ENCODE measurements at places on chromosomes 7 and 10. TPM values are rescaled to one million over a fixed set of nuclear protein-coding genes. Genes with fewer than 3 reads are reported as not detected.

NCF1 gene
- total RNA-seq, result 92.4 TPM

DNA sequence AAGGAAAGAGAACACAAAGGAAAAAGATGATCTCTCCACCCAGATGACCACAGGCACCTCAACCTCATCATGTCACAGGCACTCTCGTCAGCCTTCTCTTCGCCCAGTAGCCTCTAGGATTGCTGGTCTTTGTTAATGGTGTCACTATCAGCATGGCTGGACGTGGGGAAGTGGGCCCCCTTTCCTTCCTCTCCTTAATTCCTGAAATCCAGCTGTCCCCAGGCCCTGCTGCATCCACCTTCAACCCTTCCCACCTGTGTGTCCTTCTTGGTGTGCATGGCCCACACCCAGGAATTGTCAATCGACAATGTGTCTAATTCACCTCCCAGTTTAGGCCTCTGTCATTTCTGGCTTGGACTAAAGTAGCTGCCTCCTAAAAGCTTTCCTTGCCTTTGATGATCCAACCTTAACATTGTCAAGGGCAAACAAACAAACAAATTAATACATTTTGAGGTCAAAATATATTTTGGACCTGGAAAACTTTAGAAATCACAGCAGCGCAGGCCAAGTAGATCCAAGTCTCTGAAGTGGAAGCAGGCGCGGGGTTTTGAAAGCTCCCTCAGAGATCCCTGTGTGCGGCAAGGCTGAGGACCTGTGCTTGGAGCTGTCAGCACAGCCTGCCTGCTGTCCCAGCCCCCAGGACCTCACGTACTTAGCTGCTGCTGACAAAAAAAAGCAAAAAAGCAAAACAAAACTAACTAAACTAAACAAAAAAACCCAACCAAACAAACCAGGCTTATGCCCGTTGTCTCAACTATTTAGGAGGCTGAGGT is 193.3 kb upstream of the LYZL2 start:
- peak; percentile 47 for DNase-seq

GRCh38 chr7:137949416-137950262 is 52.2 kb downstream of the CREB3L2 start:
- no peak for DNase-seq

DNA sequence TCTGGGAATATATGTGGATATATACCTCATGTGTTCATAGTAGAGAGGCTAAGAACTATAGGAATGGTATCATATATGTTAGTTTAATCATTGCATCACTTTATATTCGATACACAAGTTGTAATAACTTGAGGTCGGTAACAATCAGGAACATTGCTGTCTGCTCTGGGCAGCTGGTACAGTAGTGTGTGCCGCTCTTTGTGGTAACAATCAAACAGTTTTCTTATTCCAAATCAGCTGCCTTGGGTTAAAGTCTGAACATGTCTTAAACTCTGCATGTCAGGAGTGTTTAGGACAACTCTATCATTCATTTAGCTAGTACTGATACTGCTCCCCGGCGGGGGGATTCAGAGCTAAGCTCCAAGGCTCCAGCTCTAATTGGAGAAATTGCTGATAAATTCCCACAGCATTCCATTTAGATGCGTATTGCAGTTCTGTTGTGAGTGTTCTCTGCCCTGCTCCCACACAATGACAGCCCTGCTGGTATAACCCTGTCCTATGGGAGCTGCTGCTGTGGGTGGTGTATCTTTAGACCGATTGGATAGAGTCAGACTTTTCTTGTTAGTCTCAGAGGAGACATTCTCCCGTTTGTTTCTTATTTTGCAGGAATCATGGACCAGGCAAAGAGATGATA is 707.5 kb upstream of the FZD8 start:
- no peak for DNase-seq

- no peak for DNase-seq
Observed at GRCh38 chr7:97871659-97872024, 566 bp downstream of the ASNS start.

KLLN gene
- total RNA-seq, result 1.4 TPM

- DNase-seq, result no peak
Observed at GRCh38 chr10:88682491-88682890, 18.2 kb downstream of the LIPF start.

DNA sequence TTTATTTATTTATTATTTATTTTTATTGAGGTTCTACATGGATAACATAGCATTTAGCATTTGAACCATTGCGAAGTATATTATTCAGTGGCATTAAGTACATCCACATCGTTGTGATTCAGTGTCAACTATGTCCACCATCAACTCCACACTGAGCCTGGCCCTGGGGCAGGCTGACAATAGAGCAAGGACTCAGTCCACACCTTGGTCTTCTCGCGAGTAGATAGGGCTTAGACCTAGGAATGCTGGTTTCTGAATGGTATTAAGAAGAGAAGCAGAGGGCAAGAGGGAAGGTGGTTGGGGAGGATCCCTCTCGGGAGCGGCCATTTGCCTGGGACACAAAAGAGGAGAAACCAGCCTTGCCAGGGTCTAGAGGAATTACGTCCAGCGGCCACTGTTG is 599.2 kb upstream of the MGMT start:
- no peak for DNase-seq

DNA sequence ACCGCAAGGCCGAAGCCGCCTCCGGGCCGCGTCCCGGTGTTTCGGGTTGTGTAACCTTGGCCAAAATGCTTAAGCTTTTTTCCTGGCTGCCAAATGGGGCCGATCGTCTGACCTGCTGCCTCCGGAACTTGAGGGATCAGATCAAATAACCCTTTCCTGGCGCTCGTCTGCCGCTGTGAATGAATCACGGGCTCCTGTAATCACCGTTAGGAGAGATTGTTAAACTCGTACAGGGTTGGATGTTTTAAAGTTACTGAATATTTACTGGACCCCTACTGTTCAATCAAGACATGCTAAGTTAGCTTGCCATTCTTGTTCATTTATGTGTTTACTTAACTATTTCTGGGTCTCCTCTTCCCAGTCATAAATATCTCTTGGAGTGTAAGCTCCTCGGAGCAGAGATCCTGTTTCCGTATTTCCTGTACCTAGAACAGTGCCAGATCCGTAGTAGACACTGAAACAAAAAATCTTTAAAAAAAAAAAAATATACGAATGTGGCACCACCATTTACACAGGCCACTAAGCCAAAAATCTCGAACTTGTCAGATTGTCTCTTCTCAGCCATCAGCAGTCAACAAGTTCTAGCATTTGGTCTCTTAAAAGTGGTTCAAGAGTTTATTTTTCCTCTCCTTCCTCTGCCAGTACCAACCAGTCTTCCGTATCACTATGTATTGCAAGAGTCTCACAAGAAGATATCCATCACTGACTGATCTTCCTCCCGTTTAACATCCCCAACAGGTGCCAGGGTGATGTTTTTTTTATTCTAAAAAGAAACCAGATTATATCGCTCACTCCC is 650 bp upstream of the TM9SF3 start:
- no peak for DNase-seq

KIAA1549 gene
- total RNA-seq, result 1.4 TPM

TBXAS1 gene
- total RNA-seq, result 186 TPM

DNA sequence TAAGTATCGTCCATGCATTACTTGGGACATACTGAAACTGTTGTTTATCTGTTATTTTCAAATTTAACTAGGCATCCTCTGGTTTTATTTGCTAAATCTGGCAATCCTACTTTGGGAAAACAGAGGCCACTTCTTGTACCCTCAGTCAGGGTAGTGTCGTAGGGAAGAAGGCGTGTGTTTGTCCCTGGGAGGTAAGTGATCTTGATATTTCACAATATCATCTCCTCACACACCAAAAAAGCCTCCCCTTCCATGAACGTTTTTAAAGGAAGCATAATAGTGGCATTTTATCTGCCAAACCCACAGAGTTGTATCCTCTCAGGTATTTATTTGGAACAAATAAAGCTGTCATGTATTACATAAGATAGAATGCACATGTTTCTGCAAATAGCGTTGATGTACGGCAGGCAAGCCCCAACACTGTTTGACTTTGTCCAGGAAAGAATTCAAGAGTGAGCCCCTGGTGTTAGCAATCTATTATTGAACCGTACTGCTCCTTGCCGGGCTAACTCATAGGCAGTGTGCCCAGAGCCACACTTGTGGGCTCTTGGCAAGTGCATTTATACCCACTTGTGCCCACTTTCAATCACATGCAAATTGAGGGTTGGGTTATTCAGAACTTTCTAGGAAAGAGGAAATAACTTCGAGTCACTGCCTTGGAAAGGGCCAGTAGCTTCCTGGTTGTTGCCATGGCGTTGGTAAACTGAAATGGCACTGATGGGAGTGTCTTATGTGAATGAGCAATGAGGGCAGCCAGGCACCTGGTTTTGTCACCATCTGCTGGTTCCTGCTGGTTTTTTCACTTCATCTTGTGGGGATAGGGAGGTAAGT is 266.0 kb downstream of the USP6NL start:
- DNase-seq, result no peak

ACBD7 gene
- total RNA-seq, result not detected

WNT8B gene
- not detected for total RNA-seq

DNA sequence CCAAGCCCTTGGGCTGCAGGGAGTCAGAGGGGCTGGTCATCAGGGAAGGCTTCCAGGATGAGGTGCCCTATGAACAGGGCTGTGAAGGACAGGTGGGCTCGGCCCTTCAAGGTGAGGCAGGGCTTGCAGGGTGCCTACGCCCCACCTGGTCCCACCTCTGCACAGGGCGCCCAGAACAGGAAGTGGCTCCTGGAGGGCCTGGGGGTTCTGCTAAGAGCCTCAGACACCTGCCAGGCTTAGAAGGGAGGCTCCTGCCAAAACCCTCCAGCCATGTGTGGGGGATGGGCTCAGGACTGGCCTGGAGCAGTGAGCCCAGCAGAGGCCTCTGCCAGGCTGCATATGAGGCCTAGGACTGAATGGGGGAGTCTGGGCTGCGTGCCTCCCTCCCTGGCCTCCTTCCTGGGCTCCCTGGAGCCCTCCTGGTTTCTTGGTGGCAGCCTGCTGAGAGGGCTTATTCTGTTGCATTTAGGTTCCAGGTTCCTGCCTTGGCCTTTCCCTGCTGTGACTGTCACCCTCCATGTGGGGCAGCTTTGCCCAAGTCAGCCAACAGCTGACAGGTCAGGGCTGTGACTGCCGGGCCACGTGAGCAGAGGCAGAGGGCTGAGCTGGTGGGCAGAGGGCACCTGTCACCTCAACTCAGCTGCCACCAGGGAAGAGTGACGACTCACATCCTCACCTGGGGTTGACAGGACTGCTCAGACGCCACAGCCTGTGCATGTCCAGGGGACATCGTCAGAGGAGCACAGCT is 45.2 kb upstream of the MSMB start:
- DNase-seq, result peak; percentile 77

LRRC17 gene
- 0.54 TPM for total RNA-seq

TES gene
- total RNA-seq, result 79.7 TPM

GRCh38 chr7:158414486-158414961 is 173.1 kb downstream of the PTPRN2 start:
- no peak for DNase-seq

DNA sequence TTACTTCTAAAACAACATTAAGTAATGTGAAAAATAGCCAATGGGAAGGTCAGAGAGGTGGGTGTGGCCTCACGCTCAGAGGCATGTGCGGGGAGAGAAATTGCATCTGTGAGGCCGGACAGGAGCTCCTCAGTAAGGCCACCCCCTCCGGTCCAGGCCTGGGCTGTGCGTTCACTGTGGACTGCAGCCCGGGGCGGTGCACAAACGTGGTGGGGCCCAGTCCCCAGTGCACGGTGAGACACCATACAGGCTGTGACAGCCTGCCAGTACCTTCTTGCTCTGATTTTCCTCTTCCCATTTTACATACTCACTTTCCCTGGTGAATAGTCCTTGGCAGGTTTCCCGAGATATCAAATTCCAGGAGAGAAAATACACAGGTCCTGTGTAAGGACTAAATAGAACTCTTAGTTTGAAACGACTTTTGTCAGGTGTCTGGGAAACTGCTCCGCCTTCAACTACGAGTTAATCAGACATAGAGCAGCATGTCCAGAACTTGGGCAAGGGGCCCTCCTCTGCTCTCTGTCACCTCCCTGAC is 174.1 kb upstream of the MKI67 start:
- no peak for DNase-seq

DNA sequence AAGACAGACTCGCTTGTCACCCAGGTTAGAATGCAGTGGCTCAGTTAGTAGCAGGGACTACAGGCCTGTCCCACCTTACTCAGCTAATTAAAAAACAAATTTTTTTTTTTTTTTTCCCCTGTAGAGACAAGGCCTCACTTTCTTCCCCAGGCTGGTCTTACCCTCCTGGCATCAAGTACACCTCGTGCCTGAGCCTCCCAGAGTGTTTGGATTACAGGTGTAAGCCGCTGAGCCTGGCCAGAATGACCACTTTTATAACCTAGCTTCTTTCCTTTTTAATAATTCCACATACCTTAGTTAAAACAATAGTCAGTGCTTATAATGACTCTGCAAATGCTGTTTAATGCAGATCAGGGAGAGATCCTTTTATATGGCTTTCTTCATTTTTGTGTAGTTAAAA is 31.3 kb downstream of the RSBN1L start:
- no peak for DNase-seq
